ENCODE measurements at places on chromosomes 16 and 17. TPM values are rescaled to one million over a fixed set of nuclear protein-coding genes. Genes with fewer than 3 reads are reported as not detected.

Gene NPIPB9
- total RNA-seq, result 0.07 TPM

Gene EVPLL
- total RNA-seq, result 0.11 TPM

Gene PDILT
- not detected for total RNA-seq

Gene HASPIN
- 15.9 TPM for total RNA-seq

Gene SLC22A31
- total RNA-seq, result not detected

Gene GSE1
- 8.2 TPM for total RNA-seq

Gene CDH1
- total RNA-seq, result 216 TPM

Gene ARMC5
- 6.1 TPM for total RNA-seq

Gene FN3K
- total RNA-seq, result 1.4 TPM

Gene RASD1
- 0.11 TPM for total RNA-seq

Data from foreskin keratinocyte (primary cell).